Breast epithelium (tissue), 4 donors: ENCODE measurements at places on chromosomes 4 and X. TPM values are rescaled to one million over a fixed set of nuclear protein-coding genes. Genes with fewer than 3 reads are reported as not detected.

The C4orf46 gene
- total RNA-seq = 3.3 TPM

The TKTL1 gene
- total RNA-seq = 0.16 TPM

The ASB11 gene
- total RNA-seq = not detected

The KIAA1210 gene
- not detected for total RNA-seq

The PDLIM3 gene
- total RNA-seq = 175 TPM

The ATP11C gene
- total RNA-seq = 42.4 TPM

The FGF13 gene
- 13.1 TPM for total RNA-seq

The PRSS12 gene
- total RNA-seq = 3.6 TPM

The RTL3 gene
- not detected for total RNA-seq

The XAGE2 gene
- not detected for total RNA-seq

- H3K27ac ChIP-seq = no peak overlapping the region
- H3K27me3 ChIP-seq = no peaks in the 10 kb centered on the region
- H3K36me3 ChIP-seq = no peaks in the 10 kb centered on the region
- H3K4me3 ChIP-seq = no peak overlapping the region
- DNase-seq = no peak
Observed at GRCh38 chr4:124079174-124079780, 633.3 kb downstream of the ANKRD50 start.

- no peaks in the 10 kb centered on the region for H3K27me3 ChIP-seq
- H3K36me3 ChIP-seq = no peaks in the 10 kb centered on the region
- no peak overlapping the region for H3K4me3 ChIP-seq
- H3K4me1 ChIP-seq = no peaks in the 10 kb centered on the region
- no peak overlapping the region for H3K27ac ChIP-seq
Observed at GRCh38 chrX:111874241-111874640, 1.7 kb upstream of the TRPC5OS start.

GRCh38 chr4:78534286-78534955, 17.1 kb upstream of the ANXA3 start:
- H3K4me1 ChIP-seq = no peaks in the 10 kb centered on the region
- DNase-seq = no peak
- no peak overlapping the region for H3K4me3 ChIP-seq
- no peaks in the 10 kb centered on the region for H3K36me3 ChIP-seq
- peak overlapping the region; percentile 77 for H3K27ac ChIP-seq

DNA sequence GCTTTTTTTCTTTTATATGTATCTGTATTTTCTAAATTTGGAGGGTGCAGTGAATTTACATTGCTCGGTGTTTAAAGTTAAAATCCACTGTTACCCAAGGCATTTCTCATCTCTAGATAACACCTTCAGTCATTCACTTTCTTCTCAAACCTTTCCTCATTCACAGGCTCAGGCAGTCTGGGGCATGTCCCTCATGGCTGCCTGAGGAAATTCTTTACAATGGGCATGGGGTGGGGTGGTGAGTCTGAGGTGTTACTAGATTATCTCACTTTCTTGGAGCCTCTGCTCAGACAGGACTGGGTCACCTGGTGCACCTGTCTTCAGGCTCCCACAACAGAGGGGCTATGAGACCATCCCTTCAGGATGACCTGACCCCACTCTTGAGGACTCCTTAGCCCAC, 17.4 kb downstream of the CCDC149 start:
- DNase-seq = no peak
- no peaks in the 10 kb centered on the region for H3K36me3 ChIP-seq
- H3K27ac ChIP-seq = no peak overlapping the region
- H3K4me1 ChIP-seq = no peaks in the 10 kb centered on the region

DNA sequence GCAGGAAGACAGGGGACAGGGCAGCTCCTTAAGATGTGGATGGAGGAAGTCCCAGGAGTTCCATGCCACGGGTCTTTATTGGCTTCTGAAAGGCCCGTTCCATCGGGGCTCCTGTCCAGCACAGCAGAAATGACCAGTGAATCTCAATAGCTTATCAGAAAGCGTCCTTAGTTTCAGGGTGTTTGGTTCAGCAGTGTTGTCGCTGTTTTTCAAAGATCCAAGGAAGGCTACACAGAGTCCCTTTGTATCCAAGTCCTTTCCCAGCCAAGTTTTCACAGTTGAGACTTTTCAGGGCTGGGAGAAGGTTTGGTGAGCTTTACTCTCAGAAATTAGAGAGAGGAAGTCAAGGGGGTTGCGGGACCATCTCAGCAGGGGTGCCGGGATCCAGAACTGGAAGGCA, 5.0 kb upstream of the ZCCHC4 start:
- peaks cover 5% of the 10 kb centered on the region for H3K4me1 ChIP-seq
- no peaks in the 10 kb centered on the region for H3K27me3 ChIP-seq
- no peak overlapping the region for H3K4me3 ChIP-seq
- peak overlapping the region; percentile 42 for H3K27ac ChIP-seq
- DNase-seq = no peak
- H3K36me3 ChIP-seq = no peaks in the 10 kb centered on the region

- H3K36me3 ChIP-seq = no peaks in the 10 kb centered on the region
- DNase-seq = no peak
- no peak overlapping the region for H3K4me3 ChIP-seq
- H3K27me3 ChIP-seq = no peaks in the 10 kb centered on the region
Observed at GRCh38 chr4:74464291-74464690, 19.4 kb downstream of the AREG start.

- peaks cover 20% of the 10 kb centered on the region for H3K27me3 ChIP-seq
- H3K4me3 ChIP-seq = no peak overlapping the region
- no peak overlapping the region for H3K27ac ChIP-seq
- DNase-seq = no peak
- no peaks in the 10 kb centered on the region for H3K4me1 ChIP-seq
Observed at GRCh38 chrX:92270936-92271855, 492.0 kb downstream of the PCDH11X start.

DNA sequence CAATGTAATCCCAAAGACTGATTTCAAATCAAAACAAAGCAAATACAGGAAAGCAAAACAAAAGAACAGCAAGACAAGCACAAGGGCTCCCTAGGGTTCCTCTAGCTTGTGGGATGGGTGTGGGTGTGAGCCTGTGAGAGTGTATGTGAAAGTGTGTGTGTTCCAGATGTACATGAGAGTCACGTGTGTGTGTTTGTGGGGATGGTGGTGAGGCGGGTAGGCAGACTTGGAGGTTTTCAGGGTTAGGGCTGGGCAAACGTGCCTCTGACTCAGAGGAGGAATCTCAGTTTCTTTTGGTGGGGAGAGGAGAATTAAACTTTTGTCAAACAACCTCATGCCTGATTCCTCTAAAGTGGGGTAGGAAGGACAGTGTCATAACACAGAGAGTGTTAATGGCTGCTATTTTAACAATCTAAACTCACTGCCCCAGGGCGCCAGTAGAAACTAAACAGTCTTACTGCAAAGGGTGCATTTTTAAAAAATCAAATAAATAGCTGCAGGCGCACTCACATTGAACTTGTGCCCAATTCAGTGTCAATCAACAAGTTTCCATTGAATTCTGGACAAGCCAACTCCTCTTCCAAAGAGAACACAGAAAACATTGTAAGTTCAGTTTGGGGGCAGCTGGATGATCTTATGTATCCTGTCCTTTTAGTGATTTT, 51.8 kb downstream of the CHRDL1 start:
- H3K27me3 ChIP-seq = no peaks in the 10 kb centered on the region
- no peak overlapping the region for H3K4me3 ChIP-seq
- no peaks in the 10 kb centered on the region for H3K36me3 ChIP-seq
- H3K27ac ChIP-seq = peak overlapping the region; percentile 8

DNA sequence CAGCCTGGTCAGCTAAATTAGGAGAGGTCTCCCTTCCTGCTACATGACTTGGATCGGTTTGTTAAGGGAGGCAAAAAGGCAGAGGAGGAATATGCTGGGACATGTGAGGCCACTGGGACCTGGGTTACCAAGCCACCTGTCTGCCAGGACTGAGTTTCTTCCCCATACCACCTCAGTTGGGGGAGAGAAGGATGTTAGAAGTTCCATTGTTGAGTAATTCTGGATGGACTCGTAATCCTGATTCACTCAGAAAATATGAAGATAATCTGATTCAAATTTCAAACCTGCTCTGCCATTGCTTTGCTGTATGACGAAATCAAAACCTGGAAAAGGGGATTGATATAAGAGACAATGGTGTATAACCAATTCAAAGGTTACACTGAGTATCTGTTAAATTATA, 97.4 kb upstream of the S100G start:
- no peak for DNase-seq
- no peaks in the 10 kb centered on the region for H3K4me1 ChIP-seq
- H3K4me3 ChIP-seq = no peak overlapping the region

GRCh38 chr4:41620594-41621256, 82.8 kb downstream of the LIMCH1 start:
- H3K4me1 ChIP-seq = no peaks in the 10 kb centered on the region
- no peak overlapping the region for H3K27ac ChIP-seq
- no peaks in the 10 kb centered on the region for H3K36me3 ChIP-seq
- no peak overlapping the region for H3K4me3 ChIP-seq
